Activated T-helper 1 cell treated with anti-CD3 and anti-CD28 coated beads, Interleukin-2, amount 50 U/mL, for 16 hours (primary cell): ENCODE measurements at places on chromosomes 12 and 14.

DNA sequence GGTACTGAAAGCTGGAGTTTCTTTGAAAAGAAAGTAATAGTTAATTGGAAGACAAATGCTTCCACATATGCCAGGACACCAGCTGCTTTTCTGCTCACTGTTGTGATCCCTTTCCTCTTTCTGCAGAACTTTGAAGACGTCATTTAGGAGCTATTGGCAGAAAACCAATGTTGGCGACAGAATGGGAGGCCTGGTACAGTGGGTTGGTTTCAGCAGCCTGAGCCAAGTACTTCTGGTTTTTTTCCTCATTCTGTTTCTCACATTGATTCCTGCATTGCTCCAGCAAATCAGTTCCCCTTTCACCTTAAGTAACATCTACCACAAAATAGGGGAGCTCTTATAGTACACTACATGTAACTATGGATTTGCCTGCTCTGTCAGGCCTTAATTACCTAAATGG, 96.9 kb downstream of the FIGNL2 start:
- no peak for DNase-seq

- DNase-seq = no peak
Observed at GRCh38 chr14:52352061-52352491, 38.0 kb downstream of the PTGER2 start.

DNA sequence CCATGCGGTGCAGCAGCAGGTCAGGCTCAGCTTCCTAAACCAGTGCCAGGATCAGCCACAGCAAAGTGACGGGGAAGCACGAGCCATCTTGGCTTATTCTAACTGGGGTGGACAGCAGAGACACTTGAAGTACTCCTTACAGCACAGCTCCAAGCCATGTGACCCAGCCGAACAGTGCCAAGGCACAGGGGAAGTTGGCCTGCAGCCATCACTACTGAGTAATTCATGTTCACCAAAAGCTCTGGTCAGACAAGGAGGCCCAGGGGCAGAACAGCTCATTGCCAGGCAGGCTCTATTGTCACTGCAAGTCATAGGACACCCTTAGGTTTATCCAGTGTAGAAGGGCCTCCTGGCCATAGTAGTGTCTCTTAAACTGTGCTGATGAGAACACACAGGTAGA, 23.4 kb upstream of the SLC35F4 start:
- no peak for DNase-seq

- no peak for DNase-seq
Observed at GRCh38 chr12:88501972-88502938, 78.0 kb downstream of the KITLG start.

GRCh38 chr14:77242752-77243151, 28.3 kb downstream of the NGB start:
- no peak for DNase-seq

DNA sequence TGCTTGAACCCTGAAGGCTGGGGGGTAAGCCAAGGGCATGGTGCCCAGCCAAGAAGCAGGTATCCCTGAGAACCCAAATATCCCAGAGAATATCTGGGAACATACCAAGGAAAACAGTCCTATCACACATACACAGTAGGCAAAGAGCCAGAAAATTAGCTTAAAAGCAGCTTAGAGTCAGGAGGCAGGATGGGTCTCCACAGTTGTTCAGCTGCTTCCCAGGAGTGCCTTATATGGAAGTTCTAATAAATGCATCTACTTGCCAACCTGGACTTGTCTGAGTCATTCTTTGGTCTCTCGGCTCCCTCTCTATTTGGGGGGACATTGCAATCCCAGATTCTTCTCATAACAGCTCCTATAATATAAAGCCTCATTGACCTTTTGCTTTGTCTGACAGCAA, 9.0 kb upstream of the GPR135 start:
- no peak for DNase-seq

DNA sequence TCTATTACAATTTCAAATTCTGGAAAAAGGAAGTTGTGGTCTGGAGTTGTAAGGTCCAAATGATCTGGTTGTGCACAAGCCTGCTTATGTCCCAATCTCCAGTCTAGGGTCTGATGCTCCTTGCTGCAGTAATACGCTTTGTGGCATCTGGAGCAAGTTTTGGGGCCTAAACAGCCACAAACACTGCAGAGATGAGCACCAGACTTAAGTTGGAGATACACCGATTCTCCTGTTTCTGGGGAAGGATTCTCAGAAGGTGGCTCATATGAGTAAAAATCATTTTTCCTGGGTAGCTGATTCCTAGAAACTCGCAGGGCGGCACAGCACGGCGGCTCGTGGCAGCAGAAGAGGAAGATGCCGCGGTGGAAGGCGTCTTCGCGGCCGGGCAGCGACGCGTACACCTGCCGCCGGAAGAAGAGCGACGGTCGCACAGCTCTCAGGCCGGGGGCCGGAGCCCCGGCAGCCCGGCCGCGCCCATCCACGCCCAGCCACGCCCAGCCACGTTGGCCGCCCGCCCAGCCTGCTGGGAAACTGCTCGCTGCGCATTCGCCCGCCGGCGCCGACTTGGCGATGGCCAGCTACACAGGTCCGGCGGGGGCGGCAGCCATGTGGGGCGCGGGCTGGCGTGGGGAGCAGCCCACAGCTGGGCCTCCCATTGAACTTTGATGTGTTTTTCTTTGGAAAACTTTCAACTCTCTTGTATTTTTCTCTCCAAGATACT, 129.0 kb downstream of the ASCL4 start:
- DNase-seq = no peak

GRCh38 chr12:131060011-131060703, 106.5 kb downstream of the ADGRD1 start:
- no peak for DNase-seq
